Muscle of leg (tissue), 16 donors: ENCODE measurements at places on chromosomes 13 and 19. TPM values are rescaled to one million over a fixed set of nuclear protein-coding genes. Genes with fewer than 3 reads are reported as not detected.

Gene SIGLEC10
- 0.22 TPM for total RNA-seq

Gene UPK1A
- not detected for total RNA-seq

Gene SMIM24
- total RNA-seq = not detected

Gene ANKLE1
- total RNA-seq = 0.44 TPM

Gene LILRB5
- 5.5 TPM for total RNA-seq

Gene SIAH3
- 0.27 TPM for total RNA-seq

Gene APBA3
- total RNA-seq = 14.6 TPM

Gene CADM4
- 7.8 TPM for total RNA-seq

Gene ZSCAN22
- 2.7 TPM for total RNA-seq

Gene EID2B
- total RNA-seq = 3.2 TPM

Gene POU2F2
- 0.35 TPM for total RNA-seq

Gene RGL3
- 0.31 TPM for total RNA-seq

Gene CPAMD8
- 3.2 TPM for total RNA-seq

Gene IL12RB1
- total RNA-seq = 0.22 TPM

Gene ZNF763
- total RNA-seq = 2.5 TPM

Gene ERICH6B
- total RNA-seq = not detected

Gene SKA3
- 7.0 TPM for total RNA-seq

Gene CCDC8
- 73.9 TPM for total RNA-seq

Gene ZNF382
- 15.3 TPM for total RNA-seq

Gene LAIR1
- 5.3 TPM for total RNA-seq

Gene TNNI3
- 0.80 TPM for total RNA-seq

Gene RDH8
- not detected for total RNA-seq

Gene DBP
- total RNA-seq = 9.8 TPM

Gene FUT2
- total RNA-seq = not detected

Gene SUGP2
- 47.3 TPM for total RNA-seq

Gene ATP12A
- not detected for total RNA-seq

Gene ZNF845
- 9.6 TPM for total RNA-seq

Gene KANK2
- total RNA-seq = 71.5 TPM

Gene CEACAM5
- total RNA-seq = not detected

Gene KLK11
- not detected for total RNA-seq

Gene TSSK6
- 0.31 TPM for total RNA-seq

Gene SLAIN1
- 7.5 TPM for total RNA-seq

Gene ZNF682
- 4.8 TPM for total RNA-seq

Gene CBY2
- total RNA-seq = not detected

Gene ERICH4
- total RNA-seq = not detected

Gene SLC15A1
- 0.04 TPM for total RNA-seq

Gene SIGLECL1
- not detected for total RNA-seq

Gene CD37
- 1.1 TPM for total RNA-seq

Gene IGFL1
- total RNA-seq = not detected

Gene REXO1
- total RNA-seq = 4.8 TPM
